Lower lobe of right lung (tissue), 2 donors: ENCODE measurements at places on chromosomes 3 and 15.
A peak's percentile ranks its signal among the peaks of the same experiment; 100 is the strongest.

DNA sequence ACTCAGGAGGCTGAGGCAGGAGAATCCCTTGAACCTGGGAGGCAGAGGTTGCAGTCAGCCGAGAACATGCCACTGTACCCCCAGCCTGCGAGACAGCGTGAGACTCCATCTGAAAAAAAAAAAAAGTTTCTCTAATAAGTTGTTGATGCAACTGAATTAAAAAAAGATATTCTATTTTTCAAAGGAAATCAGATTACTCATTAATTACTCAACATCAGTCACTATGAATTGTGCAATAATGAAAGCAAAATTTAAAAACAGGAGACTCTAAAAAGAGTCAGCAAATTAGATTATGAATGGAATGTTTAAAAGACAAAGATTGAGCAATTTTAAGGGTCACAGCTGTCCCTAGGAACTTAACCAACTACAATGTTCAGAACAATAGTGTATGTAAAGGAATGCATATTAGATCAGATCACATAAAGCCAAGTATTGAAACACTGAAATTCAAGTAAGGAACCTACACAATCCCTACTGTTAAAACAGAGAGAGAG lies 60.2 kb upstream of the SLC4A7 start:
- DNase-seq: no peak

DNA sequence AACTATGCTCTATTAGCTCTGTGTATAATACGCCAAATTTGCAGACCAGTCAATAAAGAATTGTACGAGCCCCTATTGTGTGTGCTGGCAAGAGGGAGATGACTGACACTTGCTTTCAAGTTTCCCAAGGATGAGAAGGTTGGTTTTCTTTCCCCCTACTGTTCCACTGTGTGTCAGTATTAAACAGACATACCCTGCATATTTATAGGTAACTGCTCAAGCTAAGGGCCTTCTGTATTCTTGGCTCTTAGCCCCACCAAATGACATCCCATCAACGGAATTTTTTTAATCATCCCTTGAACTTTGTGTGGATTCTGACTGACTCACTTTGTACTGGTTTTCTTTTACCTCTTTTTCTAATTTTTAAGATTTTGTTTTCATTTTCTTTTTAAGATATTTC lies 60.6 kb upstream of the GYG1 start:
- no peak for DNase-seq

DNA sequence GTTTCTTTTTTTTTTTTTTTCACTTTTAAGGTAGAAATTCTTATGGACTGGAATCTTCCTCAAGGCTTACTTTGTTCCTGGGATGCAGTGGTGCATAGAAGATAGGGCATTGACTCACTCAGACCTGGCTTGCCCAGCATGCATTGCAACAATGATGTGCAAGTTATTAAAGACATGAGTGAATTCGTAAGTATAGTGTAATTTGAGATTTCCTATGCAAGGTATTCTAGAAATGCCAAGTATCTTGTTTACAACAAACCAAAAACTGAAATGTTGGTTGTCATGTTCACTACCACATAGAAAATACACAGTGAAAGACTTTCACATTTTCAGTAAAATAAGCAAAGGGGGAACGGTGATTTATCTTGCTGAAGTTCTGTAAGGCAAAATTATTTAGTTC lies 56.5 kb upstream of the FNDC3B start:
- DNase-seq: no peak

- DNase-seq: no peak
Measured at GRCh38 chr15:75785771-75786574, 57.3 kb upstream of the UBE2Q2 start.

GRCh38 chr15:42427429-42428223 lies 63.3 kb downstream of the ZNF106 start:
- DNase-seq: no peak

GRCh38 chr3:69292959-69293574 lies 92.8 kb downstream of the FRMD4B start:
- DNase-seq: no peak

- no peak for DNase-seq
Measured at GRCh38 chr3:140505213-140505612, 172.7 kb upstream of the TRIM42 start.

- DNase-seq: peak; percentile 60
Measured at GRCh38 chr15:51751697-51752683, 593 bp downstream of the TMOD2 start.
